ENCODE measurements at places on chromosomes 6 and 20.

DNA sequence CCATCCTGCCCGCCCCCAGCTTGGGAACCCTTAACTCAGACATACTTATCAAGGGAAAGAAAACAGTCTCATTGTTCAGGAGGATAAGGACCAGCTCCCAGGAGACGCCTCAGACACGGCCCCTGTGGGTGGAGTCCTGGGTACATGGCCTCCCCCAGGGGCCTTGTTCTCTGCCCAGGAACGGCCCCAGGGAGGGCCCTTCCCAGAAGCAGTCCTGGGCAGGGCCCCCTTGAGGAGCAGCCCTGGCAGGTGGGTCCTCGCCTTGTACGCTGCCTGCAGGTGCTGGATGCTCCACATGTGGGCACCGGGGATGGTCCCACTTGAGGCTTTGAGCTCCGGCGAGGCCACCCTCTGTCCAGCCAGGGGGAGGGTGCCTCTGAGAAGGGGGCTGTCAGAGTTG is 4.5 kb upstream of the GATA5 start:
- no peak for DNase-seq

- no peak for DNase-seq
These were observed 76.5 kb upstream of the MPC1 start for GRCh38 chr6:166459272-166459671.

DNA sequence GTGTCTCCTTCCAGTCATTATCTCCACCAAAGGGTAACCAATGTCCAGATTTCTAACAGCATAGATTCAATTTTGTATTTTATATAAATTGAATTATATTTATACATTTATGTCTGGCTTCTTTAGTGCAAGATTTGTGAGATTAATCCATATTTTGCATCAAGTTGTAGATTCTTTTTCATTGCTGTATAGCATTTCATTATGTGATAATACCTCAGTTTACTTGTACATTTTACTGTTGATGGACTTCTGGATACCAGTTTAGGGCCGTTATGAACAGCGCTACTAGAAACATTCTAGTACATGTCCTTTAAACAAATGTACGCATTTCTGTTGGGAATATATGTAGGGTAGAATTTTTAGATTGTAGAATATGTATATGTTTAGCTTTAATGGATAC is 6.2 kb downstream of the BLTP3A start:
- no peak for DNase-seq

DNA sequence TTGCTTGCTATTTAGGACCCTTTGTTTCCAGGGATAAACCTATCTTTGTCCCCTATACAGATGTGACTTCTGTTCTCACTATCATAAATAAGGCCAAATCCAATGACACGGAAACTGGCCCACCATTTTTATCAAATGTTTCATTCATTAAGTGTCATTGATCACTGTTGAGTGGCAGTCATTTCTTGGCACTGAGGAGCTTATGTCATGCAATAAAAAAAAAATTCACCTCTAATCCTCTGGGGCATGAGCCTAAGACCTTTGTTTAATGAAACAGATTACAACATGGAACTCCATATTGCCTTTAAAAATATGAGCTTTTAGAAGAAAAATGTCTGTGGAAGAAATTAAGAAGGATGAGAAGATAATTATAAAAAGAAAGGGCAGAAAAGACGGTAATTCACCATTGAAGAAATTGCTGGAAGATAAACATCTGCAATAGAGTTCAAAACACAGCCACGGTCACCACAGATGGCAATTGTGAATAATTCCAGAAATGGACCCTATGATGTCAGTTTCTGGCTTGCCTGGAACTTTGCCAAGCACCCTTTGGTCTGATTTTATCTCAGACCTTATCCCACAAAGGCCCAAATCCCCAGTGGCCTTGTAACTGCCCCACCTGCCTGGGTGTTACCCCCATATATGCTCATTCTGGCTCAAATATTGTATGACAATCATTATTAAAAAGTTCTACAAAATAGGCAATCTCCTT is 91.1 kb downstream of the DST start:
- no peak for DNase-seq

- DNase-seq = no peak
These were observed 8.7 kb upstream of the SALL4 start for GRCh38 chr20:51811042-51811355.

- DNase-seq = no peak
These were observed 60.7 kb downstream of the TNFAIP3 start for GRCh38 chr6:137927777-137928218.

DNA sequence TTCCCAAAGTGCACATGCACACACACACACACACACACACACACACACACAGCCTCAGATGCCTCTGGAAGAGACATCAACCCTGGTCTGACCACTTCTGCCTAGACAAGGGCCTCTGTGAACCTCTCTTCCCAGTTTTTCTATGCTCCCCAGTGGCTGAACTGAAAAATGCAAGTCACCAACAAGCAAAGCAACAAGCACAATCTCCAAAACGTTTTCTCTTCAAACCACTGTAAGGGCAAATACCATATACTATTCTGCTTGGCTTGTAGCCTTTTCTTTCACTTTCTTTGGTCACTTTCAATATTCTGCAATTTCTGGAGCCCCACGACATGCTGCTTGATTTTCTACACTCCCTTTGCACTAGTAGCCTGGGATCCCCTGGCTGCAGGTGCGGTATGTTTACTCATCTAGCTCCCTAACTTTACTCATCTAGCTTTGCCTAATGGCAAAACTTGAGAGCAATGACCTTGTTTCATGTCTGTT is 121.4 kb upstream of the DST start:
- no peak for DNase-seq
